Stimulated activated CD8-positive, alpha-beta memory T cell treated with anti-CD3 and anti-CD28 coated beads, Interleukin-2, amount 100 ng/mL, for 48 hours (primary cell): ENCODE measurements at places on chromosomes 6 and 20.

GRCh38 chr6:39924283-39924682, 10.0 kb downstream of the MOCS1 start:
- DNase-seq = no peak

DNA sequence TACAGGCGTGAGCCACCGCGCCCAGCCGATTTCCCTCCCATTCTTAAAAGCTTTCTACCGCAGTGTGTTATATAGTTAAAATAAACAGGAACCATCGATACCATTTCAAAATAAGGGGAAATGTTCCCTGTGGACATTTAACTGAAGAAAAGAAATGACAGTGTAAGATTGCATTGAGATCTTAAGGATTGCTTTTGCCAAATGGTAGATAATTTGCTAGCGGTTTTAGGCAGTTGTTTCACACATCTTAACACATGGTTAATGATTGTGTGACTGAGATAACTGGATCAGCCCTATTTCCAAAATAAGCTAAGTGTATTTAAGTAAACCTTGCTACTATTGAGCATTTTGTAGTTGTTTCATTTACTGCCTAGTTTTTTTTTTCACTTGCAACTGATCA, 15.6 kb downstream of the STX16 start:
- DNase-seq = no peak

DNA sequence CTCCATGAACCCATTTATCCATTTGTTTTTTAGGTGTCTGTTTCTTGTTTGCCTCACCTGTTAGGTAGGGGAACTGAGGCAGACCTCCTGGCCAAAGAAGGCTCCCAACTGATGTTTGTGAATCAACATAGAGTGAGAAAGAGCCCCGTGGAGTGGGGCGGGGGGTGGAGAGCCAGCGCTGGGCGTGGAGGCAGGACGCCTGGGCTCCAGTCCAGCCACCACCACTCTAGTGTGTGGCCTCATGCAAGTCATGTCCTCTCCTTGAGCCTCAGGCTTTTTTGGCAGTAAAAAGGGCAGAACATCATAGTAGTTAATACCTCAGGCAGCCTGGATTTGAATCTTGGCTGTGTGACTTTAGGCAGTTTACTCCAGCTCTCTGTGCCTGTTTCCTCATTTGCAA, 42.2 kb upstream of the SCRT2 start:
- no peak for DNase-seq

DNA sequence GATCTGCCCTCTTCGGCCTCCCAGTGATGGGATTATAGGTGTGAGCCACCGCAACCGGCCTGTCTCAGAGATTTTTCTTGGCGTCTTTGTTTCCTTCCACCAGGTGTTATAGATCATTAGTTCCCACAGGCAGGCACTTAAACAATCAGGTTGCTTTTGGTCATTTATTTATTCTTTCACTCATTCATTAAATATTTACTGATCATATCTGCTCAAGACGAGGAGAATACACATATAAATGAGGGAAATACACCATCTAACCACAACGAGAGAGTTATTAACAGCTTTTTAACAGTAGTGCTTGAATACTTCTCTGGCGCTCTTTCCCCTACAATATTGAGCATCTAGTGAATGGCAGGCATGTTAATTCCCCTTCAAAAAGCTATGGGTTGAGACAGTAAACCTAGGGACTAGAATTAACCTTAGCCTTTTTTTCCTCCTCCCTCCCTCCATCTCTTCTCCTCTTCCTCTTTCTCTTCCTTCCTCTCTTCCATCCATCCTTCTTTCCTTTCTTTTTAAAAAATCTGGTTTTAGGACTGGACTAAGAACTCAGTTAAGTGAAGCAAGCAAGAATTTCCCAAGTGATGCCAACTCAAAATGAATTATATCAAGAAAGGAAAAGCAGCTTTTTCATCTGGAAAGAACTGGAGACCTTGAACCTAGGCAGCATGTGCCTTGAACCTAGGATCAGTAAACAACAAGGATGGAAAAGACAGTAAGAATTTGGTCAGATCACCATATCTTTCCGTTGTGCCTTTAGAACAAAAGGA, 41.1 kb upstream of the RFPL4B start:
- no peak for DNase-seq

DNA sequence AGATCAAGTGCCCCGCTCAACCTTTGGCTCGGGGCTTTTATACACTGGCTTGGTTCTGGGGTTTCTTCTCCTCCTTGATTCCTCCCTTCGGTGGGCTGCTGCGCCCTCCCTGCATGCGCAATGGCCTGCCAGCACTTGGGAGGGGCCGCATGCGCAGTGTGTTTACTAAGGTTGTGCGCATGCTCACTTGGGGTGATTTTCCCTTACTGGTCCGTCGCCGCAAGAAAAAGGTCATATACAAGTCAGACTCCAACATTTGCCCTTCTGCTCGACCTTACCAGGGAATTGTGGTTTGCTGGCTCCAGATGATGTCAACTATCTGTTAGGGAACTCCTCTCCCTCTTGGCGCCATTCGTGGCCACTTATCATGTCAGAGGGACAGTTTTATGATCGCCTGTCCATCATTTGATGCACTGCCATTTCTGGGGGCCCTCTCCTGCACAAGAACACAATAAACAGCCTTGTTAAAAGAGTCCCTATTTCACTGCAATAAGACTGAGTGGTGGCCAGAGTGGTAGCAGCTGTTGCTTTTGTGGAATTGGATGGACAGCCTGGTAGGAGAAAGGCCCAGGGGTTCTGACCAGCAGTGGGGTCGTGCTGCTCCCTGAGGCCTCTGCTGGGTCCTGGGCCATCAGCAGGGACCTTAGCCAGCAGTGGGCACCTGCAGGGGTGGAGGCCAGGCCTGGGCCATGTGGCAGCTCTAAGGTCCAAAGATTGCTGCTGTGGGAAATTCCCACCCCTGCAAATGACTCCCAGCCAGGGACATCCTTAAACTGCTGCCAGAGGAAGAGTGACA, 2.8 kb upstream of the LBP start:
- DNase-seq = no peak

DNA sequence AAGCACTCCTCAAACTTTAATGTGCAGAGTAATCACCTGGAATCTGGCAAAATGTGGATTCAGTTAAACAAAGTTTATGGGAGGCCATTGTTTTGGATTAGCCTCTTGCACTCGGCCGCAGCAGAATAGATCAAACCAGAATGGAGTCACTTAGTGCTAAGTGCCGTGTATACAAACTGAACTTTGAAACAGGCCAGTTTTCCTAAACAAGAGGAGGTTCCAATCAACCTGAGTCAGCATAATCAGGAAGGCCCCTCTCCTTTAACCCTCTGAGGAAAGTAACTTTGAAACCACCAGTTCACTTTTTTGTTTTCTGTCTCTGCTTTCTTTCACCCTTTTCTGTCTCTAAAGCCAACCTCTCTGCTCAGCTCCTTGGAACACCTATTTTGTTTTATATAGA, 92.2 kb downstream of the UST start:
- no peak for DNase-seq

DNA sequence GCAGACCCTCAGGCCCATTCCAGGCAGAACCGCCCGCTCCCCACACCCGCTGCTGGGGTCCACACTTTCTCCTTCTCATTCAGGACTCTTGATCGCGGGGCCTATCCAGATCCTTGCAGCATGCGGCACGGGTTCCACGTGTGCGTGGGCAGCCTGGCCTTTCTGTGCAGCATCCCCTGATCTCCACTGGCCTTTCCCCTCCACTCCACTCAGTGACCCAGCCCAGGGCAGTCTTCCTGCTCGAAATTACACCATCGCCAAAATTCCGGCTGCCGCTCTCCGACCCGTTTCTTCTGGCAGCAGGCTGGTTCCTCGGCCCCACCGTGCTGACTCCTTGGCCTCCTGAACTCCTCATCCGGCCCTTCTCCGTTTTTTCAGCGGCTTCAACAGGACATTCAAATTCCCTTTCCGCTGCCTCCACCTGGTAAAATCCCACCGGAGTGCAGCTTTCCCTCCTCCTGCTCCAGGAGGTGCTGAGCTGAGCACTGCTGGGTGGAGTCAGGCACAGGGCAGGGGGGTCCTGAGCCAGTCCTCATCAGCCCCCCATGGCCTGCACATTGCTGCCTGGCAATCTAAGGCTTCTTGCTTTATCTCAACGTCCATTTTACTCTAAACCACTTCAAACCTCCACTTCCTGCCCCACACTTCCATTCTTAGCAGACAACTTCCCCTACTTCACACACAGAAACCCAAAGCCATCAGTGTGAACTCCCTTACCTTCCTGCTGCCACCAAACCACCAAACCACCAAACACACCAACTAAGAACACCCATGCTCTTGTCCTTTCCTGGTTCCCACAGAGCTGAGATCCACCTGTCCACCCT, 9.0 kb downstream of the SFT2D1 start:
- DNase-seq = no peak

GRCh38 chr6:166308033-166308768, at the start of gene PRR18:
Gene PRR18, minus strand, starts transcription at chr6:166308392. Its CDS starts 250 bp downstream, at chr6:166308142.
- DNase-seq = no peak

DNA sequence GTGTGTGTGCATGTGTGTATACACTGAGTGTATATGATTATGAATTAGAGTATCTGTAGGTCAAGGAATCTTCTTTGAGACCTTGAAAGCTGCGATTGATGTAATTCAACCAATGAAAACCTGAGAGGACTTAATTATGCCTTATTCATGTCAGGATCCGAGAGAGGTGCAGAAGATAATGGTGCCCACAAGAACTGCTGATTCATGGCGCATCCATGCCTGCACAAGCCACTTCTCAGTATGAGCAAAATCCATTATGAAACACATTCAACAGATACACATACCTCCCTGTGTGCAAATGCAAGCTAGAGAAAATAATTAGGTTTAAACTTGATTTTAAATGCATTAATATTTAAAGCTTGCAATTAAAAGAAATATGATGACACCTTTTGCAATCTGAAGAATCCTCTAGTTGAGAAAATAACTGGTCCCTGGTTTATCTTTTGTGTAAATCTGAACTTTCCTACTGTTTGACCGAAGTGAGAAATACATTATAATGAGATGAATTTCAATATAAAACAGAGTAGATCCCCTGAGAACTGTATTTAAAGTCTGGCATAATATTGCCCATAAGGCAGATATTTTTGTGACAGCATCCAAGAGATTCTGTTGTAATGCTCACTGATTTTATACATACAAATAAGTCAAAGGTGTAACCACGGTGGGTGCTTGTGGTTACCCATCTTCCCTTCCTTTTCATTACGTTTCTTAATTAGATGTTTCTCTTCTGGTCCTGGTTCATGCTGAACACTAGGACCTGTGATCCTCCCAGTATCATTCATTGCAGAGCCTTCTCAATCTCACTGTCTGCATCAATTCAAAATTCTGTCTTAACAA, 45.6 kb downstream of the LY86 start:
- DNase-seq = no peak

DNA sequence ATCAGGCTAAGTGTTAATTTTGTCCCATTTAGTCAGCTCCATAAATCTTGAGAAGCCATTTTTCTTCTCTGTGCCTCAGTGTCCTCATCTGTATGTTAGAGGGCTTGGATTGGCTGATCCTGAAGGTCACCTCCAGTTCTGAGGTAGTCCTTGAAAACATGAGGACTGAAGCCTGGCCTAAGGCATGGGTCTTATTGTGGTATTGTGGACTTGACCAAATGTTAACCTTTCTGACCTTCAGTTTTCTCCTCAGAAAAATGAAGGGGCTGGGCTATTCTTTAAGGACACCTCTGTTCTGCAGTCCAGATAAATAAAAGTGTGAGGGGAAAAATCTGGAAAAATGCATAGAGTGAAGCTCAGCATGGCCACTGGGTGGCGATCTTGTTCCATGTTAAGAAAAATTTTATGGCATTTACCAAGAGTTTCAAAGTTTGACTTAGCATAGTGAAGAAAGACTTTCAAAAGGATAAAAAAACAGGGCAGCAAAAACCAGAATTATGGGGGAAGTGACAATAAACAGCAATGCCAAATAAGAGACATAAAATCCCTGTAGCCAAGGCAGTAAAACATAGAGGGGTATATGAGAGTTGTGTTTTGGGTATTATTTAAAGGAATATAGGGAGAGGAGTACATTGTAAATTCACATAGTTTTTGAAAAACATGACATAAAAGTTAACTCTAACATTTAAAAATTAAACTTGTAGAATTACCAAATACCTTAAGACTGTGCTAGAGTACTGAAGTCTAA, 13.2 kb upstream of the TFB1M start:
- DNase-seq = peak; percentile 35

GRCh38 chr6:50699051-50699775, 14.1 kb upstream of the TFAP2D start:
- no peak for DNase-seq

DNA sequence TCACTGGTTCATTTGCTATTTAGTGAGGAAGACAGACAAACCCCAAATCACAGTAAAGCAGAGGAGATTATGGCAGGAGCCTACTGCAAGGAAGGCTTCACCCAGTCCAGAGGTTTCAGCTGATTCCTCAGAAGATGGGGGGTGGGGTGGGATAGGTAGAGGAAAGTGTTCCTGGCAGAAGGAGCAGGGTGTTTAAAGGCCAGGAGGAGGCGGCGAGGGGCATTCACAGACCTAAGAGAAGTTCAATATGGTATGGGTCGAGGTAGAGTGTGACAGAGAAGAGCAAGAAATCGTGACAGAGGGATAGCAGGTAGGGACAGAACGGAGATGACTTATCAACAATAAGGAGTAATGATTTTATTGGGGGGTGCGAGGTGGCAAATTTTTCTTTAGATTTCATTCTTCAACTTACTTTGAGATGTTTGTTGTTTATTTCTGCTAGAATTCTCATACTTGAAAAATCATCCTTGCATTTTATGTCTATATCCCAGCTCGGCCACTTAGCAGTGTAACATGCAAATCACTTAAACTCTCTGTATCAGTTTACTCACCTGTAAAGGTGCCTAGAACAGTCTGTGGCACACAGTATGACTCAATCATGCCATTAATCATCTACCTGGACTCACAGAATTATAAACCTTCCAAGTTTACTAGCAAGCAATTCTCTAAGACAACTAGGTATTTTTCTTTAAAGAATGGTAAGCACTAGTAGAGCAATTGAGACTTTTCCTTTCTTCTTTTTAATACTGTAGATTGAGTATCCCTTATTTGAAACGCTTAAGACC, 176.7 kb downstream of the REV3L start:
- no peak for DNase-seq

DNA sequence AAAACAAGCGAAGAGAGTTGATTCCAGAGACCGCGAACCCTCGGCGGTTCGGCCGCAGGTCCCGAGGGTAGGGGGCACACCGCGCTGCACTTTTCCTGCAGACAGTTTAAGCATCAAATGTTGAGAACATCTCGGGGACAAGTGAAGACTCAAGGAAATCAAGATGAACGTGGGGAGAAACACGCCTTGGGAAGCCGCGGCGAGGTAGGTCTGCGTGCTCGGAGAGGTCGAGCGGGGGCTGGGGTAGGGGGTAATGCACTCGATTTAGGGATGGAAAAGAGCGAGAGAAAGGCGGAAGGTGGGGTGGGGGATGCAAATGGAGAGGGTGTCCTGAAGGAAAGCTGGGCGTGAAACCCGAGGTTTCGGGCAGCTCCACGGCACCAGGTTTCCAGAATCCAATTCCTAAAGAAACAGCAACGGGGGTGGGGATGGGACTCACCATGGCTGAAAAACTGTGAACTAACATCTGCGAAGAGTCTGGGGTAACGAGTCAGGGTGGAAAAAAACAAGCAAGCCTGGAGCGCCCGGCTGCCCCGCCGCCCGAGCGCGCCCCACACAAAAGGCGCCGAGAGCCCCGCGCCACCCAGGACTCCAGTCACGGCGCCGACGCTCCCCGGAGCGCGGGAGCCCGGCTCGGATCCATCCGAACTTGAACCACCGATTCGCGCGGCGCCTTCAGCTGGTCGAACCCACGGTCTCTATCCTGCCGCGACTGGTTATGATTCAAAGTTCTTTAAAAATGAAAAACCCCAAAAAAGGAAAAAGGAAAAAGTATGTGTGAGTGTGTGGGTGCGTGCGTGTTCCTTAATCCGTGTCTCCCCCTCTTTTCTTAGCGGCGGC, 3.5 kb downstream of the TFAP2A start:
- DNase-seq = no peak

- DNase-seq = no peak
These were observed 757.8 kb upstream of the ADGRB3 start for GRCh38 chr6:67877288-67877687.
